ENCODE measurements at places on chromosomes 7 and 10.

DNA sequence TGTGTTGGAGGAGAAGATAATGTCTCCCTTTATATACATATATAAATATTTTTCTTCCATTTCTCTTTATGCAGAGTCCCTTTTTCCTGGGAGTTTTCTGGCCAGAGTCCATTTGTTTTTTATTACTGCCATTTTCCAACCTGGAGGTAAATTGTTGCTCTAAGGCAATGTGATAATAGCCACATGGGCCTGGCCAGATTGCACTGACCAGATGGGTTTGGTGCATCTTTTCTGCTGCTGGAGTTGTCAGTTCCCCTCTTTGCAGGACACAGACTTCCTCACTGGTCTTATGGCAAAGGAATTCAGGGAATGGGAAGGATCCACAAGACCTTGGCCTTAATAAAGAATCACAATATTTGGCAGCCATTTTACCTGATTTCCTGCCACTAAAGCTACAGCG lies 254.9 kb downstream of the SORCS3 start:
- no peak for DNase-seq

DNA sequence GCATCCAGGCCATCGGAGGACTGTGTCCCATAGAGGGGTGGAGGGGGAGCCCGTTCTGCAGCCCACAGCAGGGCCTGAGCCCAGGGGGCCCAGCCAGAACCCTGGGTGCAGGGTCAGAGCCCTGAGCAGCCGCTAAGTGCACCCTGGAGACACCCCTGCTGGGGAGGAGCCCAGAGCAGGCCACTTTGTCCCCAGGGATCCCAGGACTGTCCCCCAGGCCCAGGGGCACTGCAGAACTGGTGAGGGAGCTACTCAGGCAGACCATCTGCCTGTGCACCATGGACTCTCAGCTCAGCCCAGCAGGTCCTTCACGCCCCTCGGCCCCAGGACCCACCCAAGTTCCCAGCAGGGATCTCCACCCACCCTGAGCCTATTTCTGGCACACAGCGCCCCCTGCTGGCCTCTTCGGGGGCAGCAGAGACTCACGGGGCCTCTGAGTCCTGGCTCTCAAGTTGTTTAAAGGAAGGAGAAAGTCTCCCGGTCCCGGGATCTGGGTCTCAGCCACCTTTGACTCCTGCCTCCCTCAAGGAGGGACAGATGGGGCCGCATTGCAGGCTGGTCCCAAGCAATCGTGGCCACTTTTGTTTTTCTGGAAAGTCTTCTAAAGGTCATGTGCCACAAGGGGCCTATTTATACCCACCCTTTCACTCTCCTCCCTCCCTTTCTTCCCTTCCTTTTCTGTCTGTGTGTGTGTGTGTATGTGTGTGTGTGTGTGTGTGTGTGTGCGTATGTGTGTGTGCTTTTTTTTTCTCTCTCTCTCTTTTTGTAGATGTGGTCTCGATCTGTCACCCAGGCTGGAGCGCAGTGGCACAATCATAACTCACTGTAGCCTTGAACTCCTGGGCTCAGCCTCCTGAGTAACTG lies 90.3 kb downstream of the MYL10 start:
- DNase-seq: peak; percentile 41

GRCh38 chr10:110700947-110701616 lies 56.9 kb downstream of the RBM20 start:
- no peak for DNase-seq

DNA sequence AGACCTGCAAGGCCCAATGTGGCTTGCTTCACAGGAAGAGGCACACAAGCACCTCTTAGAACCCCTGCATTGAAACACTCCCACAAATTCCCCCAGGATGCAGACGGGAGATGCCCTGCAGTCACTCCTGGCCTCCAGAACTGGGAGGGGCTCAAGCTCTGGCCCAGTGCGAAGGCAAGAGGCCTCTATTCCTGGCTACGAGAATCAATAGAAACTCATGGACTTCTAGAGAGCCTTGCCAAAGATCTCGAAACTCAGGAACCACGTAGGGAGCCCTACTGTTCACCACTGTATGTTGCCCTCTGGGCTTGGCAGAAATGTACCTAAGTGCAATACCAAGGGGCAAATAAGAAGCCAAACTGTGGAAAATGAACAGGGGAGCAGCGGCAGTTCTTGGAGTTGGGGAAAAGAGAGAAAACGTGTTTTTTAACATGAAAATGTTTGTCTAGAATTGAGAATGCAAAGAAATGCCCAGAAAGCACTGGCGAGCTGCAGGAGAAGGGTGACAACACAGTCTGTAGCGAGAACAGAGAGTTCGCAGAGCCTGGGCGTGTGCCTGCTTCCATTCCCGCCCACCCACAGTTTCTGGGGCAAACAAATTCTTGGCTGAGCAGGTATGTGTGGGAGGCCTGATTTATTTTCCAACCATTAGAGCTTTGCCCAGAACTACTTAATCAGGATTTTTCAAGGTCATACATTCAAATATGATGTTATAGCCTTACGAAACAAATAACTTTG lies 260.5 kb upstream of the KLF14 start:
- no peak for DNase-seq

GRCh38 chr7:88399696-88400240 lies 93.1 kb upstream of the STEAP4 start:
- no peak for DNase-seq

DNA sequence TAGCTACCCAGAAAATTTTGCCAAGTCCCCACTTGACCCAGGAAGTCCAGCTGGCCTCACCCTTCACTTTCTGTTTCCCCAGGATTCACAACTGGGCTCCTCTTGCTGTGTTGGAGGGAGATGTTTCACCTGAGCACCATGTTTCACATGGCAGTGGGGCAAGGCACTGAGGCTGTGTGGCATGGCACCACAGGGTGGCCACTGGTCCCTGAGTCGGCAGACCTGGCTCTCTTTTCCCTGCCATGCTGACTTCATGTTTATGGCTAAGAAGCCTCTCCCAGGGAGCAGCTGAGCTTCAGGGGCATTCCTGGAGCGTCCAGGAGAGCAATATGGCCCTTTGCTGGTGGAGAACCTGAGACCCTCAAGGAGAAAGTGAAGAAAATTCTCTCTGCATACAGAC lies 266.9 kb downstream of the RPS24 start:
- DNase-seq: no peak

- DNase-seq: peak; percentile 95
Measured at GRCh38 chr10:8404721-8405120, 350.2 kb downstream of the GATA3 start.

- no peak for DNase-seq
Measured at GRCh38 chr7:136134503-136134902, 157.3 kb upstream of the MTPN start.

- DNase-seq: no peak
Measured at GRCh38 chr10:11082526-11082925, 64.9 kb downstream of the CELF2 start.

DNA sequence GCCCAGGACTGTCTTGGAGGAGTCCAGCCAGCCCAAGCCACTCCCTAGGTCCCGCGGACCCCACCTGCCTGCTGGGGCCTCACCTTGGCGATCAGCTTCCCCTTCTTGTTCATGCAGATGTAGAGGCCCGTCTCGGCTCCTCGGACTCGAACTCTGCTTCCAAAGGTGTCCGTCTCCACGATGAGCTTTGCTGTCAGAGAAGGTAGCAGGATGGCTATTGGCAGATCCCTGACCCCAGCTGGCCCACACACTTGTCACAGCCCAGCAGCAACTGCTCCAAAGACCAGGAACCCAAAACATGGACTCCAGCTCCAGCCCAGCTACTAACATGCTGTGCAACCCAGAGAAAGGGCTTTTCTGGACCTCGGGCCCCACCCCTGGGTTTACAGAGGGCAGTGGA lies 4.5 kb downstream of the FGF8 start:
- no peak for DNase-seq

DNA sequence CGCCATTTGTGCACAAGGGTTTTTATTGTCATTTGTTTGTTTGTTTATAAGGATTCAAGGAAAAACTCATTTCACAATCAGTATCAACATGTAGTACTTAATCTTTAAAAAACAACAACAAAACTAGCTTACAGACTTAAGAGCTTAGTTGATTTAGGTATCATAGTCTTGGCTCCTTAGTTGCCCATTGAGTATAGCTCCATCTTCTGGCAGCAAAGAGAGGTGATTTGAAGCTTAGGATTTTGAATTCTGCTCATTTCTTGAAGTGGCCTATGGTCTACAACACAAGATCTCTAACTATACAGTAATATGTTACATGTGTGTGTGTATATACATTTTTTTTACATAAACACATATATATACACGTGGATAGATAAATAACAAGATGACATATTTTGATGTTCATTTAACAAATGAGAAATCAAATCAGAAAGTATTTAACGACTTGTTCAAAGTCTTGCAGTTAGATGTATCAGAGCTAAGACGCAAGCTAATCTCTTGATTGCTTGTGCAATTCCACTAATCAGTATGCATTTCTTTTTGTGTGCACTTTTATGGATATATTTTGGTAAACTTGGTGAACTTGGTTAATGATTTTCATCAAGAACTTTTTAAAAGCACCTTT lies 307.3 kb downstream of the CAMK1D start:
- DNase-seq: peak; percentile 51

DNA sequence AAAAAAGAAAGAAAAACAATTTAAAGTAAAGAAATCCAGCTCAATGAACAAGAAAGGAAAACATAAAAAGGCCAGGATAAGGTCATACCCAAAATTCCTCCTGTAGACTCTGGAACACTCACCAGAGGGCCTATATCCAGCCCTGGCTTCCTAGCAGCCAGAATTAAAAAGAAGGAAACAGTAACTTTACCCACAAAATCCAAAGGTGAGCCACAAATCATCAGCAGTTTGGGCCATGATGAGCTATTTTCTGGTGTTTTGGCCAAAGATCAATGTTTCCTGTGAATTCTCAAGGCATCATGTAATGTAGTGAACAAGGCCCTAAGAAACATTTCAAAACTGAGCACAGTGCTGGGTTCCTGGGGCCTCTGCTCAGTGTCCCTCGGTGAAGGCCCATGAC lies 87.8 kb downstream of the LARP4B start:
- no peak for DNase-seq
